GM12878 (cell line): ENCODE measurements at places on chromosomes 4 and X.

DNA sequence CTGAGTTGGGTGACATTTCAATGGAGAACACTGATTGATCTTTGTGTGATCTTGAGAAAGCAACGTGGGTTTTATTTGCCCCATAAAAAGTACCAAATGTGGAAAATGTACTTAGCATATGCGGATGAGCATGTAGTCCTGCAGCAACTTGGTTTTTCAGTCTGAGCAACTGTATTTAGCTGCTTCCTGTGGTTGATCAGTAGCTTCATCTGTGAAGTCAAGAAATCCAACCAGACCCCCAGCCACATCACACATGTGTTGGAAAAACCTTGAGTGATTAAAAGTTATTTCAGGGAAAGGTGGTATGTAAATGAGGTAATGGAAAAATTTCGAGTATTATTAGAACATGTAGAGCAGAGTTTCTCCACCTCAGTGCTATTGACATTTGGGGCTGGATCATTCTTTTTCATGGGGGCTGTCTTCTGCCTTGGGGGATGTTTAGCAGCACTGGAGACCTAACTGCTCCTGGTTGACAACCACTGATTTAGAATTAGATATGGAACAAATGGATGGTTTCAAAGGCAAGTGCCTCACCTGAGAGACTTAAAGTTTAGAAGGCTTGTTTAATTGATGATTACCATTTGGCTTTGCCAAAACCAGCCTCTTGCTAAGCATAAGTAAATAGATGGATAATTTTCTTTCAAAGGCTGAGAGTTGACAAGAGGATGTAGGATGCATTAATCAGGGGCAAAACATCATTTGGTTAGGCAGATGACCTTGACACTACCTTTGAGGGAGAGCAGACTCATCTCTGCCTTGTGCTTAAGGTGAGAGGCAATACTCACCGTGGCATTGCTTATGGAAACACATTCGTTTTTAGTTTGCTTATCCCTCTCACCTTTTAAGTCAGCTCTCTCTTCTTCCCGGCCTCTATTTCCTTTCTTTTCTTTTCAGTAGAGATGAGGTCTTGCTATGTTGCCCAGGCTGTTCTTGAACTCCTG lies 193.0 kb upstream of the RPS6KA3 start:
- DNase-seq = no peak

GRCh38 chrX:18368402-18368801 lies 13.9 kb upstream of the SCML2 start:
- DNase-seq = no peak

DNA sequence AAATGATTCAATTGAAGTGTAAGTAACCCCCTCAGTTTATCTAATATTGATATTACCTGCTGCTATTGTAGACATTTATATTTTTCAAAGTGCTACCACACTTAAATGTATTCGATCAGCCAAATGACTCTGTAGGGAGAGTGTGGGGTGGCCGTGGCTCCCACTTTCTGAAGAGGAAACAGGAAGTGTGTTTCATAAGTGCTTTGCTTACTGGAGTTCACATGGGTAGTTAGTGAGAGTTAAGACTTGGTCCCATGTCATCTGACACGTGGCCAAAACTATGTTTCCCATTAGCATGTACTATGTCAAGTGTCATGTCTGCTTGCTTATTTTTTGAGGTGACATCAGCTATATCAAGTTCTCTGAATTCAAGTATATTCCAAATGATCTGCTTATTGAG lies 308.1 kb upstream of the GATB start:
- no peak for DNase-seq

DNA sequence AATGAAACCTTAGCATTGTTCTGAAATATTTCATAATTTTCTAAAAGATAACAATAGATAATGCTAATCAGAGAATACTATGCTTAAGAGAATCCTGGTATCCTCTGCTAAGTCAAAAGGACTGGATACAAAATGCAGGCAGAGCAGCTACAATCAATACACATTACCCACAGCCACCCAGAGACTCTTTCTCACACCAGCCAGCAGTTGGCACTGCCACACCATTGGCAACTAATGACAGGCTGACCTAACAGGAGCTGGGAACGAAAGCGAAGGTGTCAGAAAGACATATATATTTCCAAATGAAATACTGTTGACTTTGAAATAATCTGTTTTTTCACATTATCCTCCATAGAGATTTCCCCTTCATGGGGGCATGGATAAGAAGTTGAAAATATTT lies 122.6 kb upstream of the PLAC1 start:
- DNase-seq = no peak

GRCh38 chr4:112147697-112148096 lies 2.4 kb downstream of the FAM241A start:
- DNase-seq = no peak
